ENCODE measurements at places on chromosomes 1 and 21.

DNA sequence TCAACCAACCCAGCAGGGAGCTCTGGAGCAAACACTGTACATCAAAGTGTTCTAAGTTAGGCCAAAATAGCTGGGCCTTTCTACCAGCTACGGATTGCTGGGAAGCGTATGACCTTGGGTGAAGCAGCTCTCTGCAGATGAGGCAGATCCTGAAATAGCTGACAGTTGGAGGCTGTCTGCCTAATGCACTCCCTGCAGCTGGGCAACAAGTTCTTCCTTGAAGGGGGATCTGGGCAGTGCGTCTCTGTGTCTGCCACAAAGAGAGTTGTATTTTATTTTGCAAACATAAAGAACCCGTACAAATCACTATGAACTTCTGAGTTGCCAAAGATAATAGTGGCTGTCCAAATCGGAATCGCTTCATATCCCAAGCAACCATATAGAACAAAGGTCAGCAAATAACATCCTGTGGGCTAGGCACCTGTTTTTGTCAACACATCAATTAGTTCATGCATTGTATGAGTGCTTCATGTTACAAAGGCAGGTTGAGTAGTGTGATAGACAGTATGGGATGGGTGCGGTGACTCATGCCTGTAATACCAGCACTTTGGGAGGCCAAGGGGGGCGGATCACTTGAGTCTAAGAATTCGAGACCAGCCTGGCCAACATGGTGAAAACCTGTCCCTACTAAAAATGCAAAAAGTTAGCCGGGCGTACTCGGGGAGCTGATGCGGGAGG, 29.1 kb upstream of the KLF17 start:
- no peak for DNase-seq

DNA sequence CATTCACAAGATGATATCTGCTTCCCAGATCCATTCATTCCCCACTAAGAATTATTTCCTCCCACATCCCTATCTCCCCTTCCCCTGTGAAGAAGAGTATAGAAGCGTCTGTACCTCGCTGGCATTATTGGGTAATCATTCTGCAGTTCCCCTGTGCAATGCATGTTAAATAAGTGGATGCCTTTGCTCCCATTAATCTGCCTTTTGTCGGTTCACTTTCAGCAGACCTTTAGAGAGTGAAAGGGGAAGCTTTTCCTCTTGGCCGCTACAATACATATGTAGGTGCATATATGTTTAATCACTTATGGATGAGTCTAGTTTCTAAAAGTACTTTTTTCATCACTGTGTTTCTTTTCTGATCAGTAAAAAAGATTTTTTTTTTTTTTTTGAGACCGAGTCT, 7.0 kb downstream of the CLCN6 start:
- no peak for DNase-seq

- no peak for DNase-seq
Measured at GRCh38 chr1:53176452-53177208, 20.0 kb upstream of the CPT2 start.

DNA sequence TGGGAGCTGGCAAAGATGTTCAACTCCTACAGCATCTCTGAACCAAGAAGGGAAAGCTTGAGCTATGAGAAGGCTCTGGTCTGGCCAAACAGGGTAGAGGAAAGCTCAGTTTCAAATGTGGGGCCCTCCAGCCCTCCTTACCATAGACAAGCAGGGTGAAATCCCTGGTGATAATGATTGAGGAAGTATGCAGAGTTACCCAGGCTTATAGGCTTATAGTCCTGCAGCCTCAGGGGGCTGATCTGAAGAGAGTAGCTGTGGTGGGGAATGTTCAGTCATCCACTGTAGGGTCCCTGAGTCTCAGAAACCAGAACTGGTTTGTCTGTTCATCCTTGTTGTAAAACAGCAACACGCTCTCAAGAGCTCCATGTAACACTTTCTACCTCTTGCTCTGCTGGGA, 19.8 kb upstream of the LY9 start:
- DNase-seq = no peak

DNA sequence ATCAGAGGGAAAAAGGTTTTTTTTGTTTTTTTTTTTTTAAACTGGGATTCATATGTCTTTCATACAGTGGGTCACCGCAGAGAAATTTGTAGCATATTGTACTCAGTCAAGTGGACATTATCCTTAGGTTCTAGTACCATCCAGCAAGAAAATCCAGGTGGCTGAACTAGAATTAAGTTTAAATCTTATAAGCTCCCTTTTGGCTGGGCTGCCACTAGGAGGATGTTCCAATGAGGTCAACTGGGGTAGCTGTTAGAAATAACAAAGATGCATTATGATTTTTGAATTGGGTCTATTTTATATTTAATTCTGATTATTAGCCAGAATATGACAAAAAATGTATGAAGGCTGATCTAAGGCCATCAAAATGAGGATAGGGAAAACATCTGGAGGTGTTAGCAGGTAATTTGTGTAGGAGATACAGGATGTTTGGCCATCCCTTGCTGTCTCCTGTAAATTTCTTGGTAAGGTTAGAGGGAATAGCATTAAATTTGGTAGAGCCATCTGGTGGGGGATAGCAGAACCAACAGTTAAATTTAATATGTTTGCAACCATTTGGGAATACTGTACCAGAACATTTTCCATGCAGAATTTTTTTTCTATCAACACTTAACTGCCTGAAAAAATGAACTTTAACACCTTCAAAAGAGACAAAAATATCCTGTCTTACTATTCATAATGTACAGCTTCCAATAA, 568.5 kb upstream of the B3GALT2 start:
- no peak for DNase-seq

DNA sequence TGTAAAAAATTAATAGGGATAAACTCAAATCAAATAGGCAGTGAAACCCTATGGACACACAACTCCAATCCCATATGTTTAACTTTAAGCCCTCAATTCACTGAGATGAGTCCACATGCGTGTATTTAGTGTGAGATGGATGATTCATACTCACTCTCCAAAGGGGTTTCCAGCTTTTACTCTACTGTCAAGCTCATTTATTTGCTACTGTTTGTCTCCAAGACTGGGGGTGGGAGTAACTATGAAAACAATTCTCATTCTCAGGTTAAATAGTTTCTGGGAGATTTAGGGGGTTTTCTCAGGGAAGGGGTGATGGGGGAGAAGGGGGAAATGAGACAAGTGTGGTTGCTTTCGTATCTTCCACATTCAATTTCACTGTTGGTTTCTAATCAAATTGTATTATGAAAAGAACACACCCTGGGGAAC, 2.7 kb downstream of the RAB29 start:
- DNase-seq = no peak

GRCh38 chr1:6591222-6591621, 11.4 kb downstream of the ZBTB48 start:
- DNase-seq = no peak

DNA sequence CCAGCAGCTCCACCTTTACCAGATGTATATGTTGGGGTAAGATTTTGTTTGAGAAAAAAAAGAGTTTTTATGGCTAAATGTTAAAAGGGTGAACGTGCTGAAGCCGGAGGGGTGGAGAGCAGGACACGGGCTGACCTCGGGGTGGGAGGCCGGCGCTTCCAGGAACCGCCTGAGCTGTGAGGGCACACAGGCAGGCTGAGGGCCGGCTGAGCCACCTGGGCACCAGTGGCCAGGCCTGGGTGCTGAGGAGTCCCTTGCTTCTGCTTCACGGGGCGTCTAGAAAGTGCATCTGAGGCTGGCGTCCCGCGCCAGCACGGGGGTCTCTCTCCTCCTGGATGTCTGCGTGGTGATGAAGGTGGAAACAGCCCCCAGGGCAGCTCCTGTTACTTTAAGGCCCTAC, 33.6 kb upstream of the ADARB1 start:
- no peak for DNase-seq

DNA sequence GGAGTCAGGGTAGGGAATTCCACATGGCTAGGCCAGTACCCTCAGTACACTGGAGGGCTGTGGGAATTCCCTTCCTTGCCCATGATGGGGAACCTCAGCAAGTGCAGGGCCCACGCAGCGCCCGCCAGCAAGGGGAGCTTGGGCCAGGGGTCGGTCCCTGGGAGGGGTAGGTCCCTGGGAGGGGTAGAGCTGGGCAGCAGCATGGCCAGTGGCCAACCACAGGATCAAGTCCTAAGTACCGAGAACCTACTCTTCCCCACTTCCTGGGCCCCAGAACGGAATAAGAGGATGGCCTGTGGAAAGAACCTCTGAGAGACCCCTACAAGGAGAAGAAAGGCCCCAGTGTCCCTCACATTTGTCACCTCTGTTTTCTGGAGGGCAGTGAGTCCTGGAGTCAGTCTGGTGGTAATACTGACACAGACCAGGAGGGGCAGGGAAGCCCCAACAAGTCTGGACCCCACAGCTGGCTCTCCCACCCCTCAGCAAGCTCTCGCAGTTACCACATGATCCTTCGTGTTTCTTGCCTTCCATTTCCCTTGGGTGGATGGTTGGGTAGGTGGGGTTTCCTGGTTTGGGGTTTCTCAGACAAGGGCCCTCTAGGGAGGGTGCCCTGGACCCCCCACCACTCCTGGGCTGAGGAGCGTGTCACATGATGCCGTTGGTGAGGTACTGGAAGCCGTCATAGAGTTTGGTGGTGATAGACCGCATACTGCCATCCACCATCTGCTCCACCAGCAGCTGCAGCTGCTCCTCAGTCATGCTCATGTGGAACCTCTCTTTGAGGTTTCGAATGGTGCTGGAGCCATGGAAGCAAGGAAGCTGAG, 10.3 kb downstream of the ZNF687 start:
- no peak for DNase-seq

GRCh38 chr1:48687282-48688045, 89.2 kb downstream of the BEND5 start:
- DNase-seq = no peak

GRCh38 chr1:121417325-121417923, 232.6 kb downstream of the SRGAP2C start:
- DNase-seq = no peak

GRCh38 chr1:27301052-27301422, 20.9 kb upstream of the TMEM222 start:
- DNase-seq = no peak

DNA sequence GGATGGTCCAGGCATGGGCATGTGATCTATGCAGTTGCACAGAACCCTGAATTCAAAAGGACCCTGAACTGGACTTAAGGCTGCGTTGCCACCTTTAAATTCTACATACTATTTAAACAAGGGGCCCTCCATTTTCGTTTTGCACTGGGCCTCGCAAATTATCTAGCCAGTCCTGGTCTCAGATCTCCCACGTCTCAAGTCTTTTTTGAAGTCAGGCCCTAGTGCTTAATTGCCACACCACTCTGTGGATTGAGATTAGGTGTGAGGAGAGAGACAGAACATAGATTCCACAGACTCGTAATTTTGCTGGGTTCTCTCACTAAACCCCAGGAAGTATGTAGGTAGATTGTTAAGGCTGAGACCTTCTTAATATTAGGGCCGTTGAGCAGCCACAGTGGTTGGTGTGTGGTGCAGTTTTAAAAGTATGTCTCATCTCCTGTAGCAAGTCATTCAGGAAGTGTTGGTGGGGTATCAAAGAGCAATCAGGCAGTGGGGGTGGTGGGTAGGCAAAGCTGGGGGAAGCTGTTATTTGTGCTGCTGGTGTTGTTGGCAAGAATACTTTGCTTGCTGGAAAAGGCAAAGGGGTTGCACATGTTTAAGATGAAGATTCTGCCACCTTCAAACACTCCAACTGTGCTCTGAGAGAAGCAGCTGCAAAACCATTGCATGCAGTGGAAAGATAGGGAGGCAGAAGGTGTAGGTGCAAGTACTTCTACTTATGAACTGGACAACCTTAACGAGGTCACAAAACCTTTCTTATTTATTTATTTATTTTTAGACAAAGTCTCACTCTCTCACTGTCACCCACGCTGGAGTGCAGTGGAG, 11.2 kb downstream of the CD84 start:
- no peak for DNase-seq

DNA sequence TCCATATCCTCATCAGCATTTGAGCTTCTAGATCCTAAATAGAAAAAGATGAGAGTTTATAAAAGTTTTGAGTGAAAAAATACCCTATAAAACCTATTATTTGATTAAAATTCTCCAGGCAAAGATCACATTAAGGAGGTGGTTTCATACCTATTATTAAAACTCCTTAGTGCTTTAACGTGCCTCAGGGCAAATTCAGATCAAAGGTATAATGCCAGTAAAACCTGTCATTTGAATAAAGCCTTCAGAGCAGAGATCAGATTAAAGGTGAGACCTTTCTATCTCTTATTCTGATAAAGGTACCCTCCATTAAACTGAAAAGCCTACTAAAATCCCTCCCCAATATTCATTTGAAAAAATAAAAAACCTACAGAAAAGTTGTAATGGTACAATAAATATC, 34.3 kb upstream of the TRIM33 start:
- DNase-seq = no peak

- DNase-seq = no peak
Measured at GRCh38 chr1:172822886-172823285, 164.0 kb downstream of the FASLG start.

GRCh38 chr1:102853136-102853535, 255.2 kb downstream of the COL11A1 start:
- DNase-seq = no peak

DNA sequence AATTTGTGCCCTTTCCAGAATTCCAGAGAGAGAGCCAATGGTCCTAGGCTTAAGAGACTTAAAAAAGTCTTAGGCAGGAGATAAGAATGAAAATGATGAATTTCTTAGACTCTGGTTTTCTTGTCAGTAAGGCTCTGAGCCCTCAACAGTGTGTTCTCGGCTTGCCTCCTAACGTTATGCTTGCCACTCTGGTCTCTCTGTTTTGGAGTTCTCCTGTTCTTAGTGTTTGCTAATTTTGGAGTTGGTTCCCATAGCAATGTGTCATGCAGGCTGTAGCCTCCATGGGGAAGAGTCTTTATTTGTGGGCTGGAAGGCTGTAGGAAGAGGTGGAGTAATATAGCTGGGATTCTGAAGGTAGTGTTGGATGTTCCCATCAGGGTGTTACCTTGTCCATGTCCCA, 19.9 kb downstream of the TBX19 start:
- no peak for DNase-seq

- DNase-seq = no peak
Measured at GRCh38 chr1:226481133-226481532, 67.4 kb upstream of the STUM start.

- no peak for DNase-seq
Measured at GRCh38 chr1:26337625-26338024, 16.3 kb downstream of the CRYBG2 start.

GRCh38 chr21:29360799-29361765, 62.4 kb downstream of the BACH1 start:
- no peak for DNase-seq

GRCh38 chr1:225817611-225818061, 7.7 kb downstream of the EPHX1 start:
- no peak for DNase-seq

GRCh38 chr1:59100708-59101374, 196.1 kb upstream of the FGGY start:
- no peak for DNase-seq

DNA sequence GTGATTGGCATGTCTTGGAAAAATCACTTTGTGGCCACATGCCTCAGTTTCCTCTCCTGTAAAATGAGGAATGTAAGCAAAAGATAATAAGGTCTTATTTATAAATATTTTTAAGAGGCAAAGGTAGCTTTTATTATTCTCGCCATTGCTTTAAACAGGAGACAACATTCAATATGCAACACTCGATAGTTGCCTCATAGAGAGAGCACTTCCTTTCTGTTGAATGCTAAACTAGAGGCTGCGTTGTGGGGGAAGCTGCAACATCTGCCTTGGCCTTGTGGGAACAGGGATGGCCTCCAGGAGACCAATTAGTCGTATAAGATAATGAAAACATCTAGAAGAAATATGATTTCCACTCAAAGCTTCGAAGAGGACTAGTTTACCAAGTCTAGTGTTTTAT, 3.5 kb downstream of the OSCP1 start:
- DNase-seq = no peak

GRCh38 chr1:47587891-47588582, 150.2 kb downstream of the FOXD2 start:
- DNase-seq = no peak

GRCh38 chr1:60222360-60223115, 149.0 kb upstream of the C1orf87 start:
- no peak for DNase-seq
